Activated CD4-positive, alpha-beta T cell treated with anti-CD3 and anti-CD28 coated beads, Interleukin-2, amount 10 ng/mL, durations not matched to agents 24 days and 14 days (primary cell): ENCODE measurements at places on chromosomes 16 and 17. TPM values are rescaled to one million over a fixed set of nuclear protein-coding genes. Genes with fewer than 3 reads are reported as not detected.

PNMT gene
- total RNA-seq: not detected in 2 replicates

DNA sequence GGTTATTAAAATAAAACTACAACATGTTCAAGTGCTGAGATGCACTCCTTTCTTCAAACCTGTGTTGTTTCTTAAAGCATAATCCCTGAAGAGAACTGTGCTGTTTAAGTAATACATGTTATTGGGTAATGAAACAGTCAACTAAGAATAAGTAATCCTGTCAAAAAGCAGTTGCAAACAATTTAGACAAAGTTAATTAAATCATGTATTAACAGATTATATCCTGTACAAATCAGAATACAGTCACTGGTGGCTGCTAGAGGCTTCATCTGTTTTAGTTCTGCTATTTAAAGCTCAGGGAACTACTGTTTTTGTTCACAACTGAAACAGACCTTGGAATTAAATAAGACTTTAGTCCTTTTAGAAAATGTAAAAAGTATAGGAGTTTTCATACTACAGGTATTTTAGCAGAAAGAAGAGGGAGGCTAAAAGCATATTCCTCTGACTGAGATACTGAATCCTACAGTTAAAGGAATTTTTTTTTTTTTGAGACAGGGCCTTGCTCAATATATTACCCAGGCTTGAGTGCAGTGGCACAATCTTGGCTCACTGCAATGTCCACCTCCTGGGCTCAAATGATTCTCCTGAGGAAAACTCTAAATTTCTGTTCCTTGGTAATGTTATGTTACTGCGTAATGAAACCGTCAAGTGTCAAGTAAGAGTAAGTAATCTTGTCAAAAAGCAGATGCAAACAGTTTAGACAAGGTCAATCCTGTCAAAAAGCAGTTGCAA, 27.3 kb upstream of the ITGA2B start:
- H3K4me1 ChIP-seq: peaks cover 12% of the 10 kb centered on the region
- H3K36me3 ChIP-seq: peaks cover 31% of the 10 kb centered on the region
- H3K27me3 ChIP-seq: no peaks in the 10 kb centered on the region
- H3K27ac ChIP-seq: no peak overlapping the region
- H3K4me3 ChIP-seq: no peak overlapping the region

DNA sequence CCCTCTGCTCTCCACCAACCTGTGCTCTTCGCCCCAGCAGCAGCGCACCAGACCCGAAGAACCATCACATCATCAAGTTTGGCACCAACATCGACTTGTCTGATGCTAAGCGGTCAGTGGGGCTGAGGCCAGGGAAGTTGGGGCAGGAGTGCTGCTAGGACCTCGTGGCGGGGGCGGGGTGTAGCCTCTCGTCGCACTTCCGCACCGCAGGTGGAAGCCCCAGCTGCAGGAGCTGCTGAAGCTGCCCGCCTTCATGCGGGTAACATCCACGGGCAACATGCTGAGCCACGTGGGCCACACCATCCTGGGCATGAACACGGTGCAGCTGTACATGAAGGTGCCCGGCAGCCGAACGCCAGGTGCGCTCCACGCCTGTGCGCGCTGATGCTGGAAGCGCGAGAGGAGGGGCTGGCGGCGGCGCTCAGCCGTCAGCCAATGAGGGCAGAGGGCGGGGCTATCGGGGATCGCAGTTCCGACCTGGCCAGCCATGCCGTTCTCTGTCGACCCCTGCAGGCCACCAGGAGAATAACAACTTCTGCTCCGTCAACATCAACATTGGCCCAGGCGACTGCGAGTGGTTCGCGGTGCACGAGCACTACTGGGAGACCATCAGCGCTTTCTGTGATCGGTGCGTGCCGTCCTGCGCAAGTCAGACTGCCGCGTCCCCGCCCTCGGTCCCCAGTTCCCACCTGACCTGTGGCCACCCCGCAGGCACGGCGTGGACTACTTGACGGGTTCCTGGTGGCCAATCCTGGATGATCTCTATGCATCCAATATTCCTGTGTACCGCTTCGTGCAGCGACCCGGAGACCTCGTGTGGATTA, 3.2 kb upstream of the TMEM88 start:
- peaks cover 68% of the 10 kb centered on the region for H3K36me3 ChIP-seq
- DNase-seq: peak; percentile 98
- no peaks in the 10 kb centered on the region for H3K27me3 ChIP-seq
- H3K4me3 ChIP-seq: peak overlapping the region; percentile 72
- peaks cover 29% of the 10 kb centered on the region for H3K4me1 ChIP-seq

DNA sequence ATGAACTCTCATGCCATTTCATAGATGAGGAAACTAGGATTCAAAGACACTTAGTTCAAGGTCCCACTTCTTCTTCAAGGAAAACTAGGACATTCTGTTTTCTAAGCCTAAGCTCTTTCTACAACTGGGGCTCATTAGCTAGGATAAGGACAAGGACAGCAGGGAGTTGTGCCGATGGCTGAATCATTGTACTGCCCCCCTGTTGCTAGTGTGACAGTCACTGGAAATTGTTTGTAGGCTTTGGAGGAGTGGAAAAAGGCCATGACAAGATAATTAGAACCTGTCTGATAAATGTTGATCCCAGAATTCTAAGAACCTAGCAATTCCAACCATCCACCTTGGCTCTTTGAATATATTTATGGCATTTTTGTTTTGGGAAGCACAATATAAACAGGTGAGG, 445.7 kb downstream of the CDH8 start:
- H3K4me1 ChIP-seq: no peaks in the 10 kb centered on the region
- H3K4me3 ChIP-seq: no peak overlapping the region
- no peak overlapping the region for H3K27ac ChIP-seq
- no peak for DNase-seq
- H3K27me3 ChIP-seq: no peaks in the 10 kb centered on the region
- H3K36me3 ChIP-seq: no peaks in the 10 kb centered on the region

DNA sequence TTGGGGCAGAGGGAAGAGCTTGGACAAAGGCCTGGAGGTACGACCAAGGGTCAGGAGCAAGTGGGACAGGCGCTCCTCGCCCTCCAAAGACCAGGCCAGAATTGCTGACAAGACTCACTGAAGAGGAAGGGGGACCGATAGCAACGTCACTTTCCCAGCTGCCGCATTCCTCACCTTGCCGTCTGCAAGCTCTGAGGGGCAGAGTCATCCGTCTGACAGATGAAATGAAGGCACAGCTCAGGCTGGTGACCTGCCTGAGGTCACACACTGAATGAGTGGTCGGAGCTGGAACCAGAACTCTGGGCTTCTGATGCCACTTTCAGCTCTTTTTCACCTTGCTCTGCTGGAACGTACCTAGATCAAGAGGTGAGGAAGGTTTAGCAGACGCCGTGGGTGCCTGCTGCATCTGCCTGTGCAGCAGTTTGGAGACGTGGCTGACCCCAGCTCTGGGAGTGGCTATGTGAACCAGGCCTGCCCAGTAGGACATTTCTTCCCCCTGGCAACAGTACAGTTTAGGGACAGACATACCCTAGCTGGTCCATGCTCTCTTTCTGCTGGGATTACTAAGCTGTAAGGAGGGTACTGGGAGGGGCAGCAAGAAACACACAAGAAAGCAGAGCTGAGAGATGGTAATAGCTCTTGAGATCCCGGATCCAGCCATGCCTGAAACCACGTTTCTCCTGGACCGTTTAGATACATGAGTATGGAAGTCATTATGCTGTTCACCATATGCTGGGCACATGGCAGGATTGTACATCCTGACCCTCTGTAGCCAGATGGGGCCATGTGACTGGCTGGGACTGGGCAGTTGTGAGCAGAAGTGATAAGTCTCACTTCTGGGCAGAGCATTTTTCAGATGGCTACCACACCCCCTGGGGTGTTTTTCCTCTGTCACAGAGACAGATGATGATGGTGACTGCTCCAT, 50.9 kb downstream of the IL21R start:
- peaks cover 65% of the 10 kb centered on the region for H3K4me1 ChIP-seq
- DNase-seq: no peak
- H3K36me3 ChIP-seq: peaks cover 50% of the 10 kb centered on the region
- no peak overlapping the region for H3K4me3 ChIP-seq
- H3K27ac ChIP-seq: peak overlapping the region; percentile 51

NME4 gene
- 64.3 and 64.8 TPM in 2 replicates for total RNA-seq

DNA sequence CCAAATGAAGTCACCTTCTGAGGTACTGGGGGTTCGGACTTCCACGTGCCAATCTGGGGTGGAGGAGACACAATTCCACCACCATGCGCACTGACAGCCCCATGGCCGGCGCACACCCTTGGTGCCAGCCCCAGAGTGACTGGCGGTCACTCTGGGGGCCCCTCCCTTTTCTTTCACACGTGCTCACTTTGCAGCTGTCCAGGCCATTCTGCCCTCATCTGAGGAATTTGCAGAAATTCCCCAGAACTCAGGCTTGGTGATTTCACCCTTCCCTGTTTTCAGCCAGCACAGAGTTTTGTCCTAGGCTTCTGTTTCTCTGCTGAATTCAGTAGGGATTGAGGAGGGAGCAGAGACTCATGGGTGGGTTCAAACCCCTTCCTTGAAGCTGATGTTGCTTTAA, 54.8 kb downstream of the CDRT4 start:
- H3K4me1 ChIP-seq: no peaks in the 10 kb centered on the region
- DNase-seq: no peak
- no peaks in the 10 kb centered on the region for H3K36me3 ChIP-seq
- no peak overlapping the region for H3K4me3 ChIP-seq

GRCh38 chr17:28858801-28859355, 4.1 kb downstream of the ERAL1 start:
- peaks cover 19% of the 10 kb centered on the region for H3K4me1 ChIP-seq
- H3K4me3 ChIP-seq: no peak overlapping the region
- no peaks in the 10 kb centered on the region for H3K27me3 ChIP-seq
- no peak for DNase-seq
- peaks cover 35% of the 10 kb centered on the region for H3K36me3 ChIP-seq
- peak overlapping the region; percentile 19 for H3K27ac ChIP-seq

PLEKHM1 gene
- 34.3 and 37.0 TPM in 2 replicates for total RNA-seq

PTX4 gene
- total RNA-seq: not detected in 2 replicates

DNA sequence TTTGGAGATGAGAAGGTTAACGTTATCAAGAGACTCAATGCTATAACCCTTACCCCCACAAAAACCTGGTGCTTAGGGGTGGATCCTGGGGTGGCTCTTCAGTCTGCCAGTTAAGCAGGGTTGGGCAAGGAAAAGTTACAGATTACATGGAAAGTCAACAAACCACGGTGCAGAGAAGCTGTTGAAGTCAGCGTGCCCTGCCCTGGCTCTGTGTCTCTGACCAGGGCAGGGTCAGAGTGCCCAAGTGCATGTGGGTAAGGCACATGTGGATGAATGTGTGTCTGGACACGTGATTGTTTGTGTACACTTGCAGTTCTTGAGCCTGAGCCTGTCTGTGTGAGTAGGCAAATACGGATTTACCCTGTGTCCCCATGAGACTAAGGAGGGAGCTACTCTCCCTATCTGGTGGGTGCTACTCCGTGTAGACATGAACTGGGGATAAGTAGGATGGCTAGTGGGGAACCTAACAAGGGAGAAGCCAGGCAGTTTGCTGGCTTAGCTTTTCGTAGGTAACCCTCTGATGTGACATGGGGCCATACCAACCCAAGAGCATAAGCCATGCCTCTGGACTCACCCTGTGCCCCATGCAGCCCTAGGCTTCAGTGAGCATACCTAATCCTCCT, 5.5 kb downstream of the IGFBP4 start:
- H3K4me1 ChIP-seq: peaks cover 69% of the 10 kb centered on the region
- peak overlapping the region; percentile 60 for H3K27ac ChIP-seq
- DNase-seq: no peak
- peak overlapping the region; percentile 73 for H3K4me3 ChIP-seq
- peaks cover 42% of the 10 kb centered on the region for H3K36me3 ChIP-seq
